HFFc6 (cell line): ENCODE measurements at places on chromosomes 4 and X. TPM values are rescaled to one million over a fixed set of nuclear protein-coding genes. Genes with fewer than 3 reads are reported as not detected.

DNA sequence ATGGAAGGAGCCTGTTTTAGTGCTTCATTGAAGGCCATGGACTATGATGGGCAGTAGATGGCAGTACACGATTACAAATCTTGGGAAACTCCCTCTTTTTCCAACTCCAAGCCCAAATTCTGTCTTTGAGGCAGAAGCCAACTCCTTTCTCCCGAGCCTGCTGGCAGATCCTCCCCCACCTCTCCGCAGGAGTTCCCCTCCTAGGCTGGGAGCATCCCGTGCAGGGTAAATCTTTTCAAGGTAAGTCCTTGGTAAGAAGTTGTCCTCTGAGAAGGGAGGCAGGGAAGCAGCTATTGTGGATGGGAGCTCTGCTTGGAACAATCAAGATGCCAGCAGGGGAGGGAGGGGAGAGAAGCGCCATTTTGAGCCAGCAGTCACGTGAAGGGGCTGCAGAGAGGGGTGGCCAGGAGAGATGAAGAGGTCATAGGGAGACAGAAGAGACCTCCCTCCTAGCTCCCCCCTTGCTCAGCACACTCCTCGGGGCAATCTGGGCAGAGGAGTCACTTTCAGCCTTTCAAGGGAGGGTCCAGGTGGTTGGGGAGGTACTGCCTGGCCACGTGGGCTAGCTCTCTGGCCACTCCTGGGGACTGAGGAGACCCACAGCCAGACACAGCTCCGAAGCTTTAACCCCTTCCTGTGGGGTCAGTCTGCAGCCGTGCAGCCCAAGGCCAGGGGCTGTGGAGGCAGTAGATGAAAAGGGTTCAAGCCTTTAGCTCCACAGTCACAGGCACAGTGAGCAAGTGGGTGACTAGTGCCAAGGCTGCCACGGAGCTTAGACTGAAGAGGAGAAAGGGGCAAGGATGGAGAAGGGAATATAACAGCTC is 9.6 kb downstream of the CC2D2A start:
- peaks cover 28% of the 10 kb centered on the region for H3K36me3 ChIP-seq
- no peaks in the 10 kb centered on the region for H3K27me3 ChIP-seq
- peaks cover 25% of the 10 kb centered on the region for H3K4me1 ChIP-seq
- peak overlapping the region; percentile 95 for H3K27ac ChIP-seq
- H3K4me3 ChIP-seq: peak overlapping the region; percentile 94

- no peak for DNase-seq
- no peak overlapping the region for H3K4me3 ChIP-seq
- no peak overlapping the region for H3K27ac ChIP-seq
- peaks cover 9% of the 10 kb centered on the region; the same call in 1 of the 2 replicates for H3K27me3 ChIP-seq
- H3K4me1 ChIP-seq: no peaks in the 10 kb centered on the region
- no peaks in the 10 kb centered on the region for H3K36me3 ChIP-seq
These were observed 128.7 kb upstream of the GALNT7 start for GRCh38 chr4:173039617-173040577.

GRCh38 chrX:53605004-53605403 is 81.5 kb downstream of the HUWE1 start:
- H3K4me3 ChIP-seq: no peak overlapping the region
- peaks cover 25% of the 10 kb centered on the region for H3K36me3 ChIP-seq
- H3K4me1 ChIP-seq: 0 out of 2 replicates have a peak, but pooled peaks cover 18% of the 10 kb centered on the region
- no peak for DNase-seq
- H3K27ac ChIP-seq: no peak overlapping the region

DNA sequence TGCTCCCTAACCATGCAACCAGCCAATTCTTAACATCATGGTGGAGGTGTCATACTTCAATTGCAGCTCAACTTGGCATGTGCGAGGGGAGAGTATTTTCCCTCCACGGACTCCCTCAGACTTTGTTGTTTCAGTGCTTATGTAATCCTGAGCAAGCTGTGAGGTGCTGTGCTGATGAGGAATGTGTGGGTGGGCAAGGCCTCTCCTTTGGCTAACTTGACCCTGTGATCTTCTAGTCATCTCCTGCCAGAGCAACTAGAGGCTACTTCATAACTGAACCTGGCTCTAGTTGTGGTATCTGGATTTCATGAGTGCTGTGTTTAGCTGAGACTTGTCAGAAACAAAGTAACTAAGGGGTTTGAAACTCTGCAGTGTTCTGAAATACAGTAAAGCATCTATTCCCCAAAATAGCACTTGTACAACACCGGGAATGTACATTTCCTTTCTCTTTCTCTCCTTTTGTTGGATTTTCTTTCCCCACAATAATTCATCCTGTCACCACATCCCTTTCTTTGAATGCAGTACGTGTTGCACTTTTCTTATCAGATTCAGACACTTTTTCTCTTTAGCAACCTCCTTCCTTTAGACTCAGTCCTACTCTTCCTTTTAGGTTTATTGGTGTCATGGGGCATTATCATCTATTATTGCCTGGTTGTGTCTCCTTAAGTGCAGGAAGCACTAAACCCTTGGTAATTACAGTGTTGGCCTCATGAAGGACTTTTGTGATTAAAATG is 415.2 kb upstream of the NR3C2 start:
- H3K36me3 ChIP-seq: no peaks in the 10 kb centered on the region
- no peaks in the 10 kb centered on the region for H3K27me3 ChIP-seq
- DNase-seq: no peak
- H3K27ac ChIP-seq: no peak overlapping the region

GRCh38 chr4:60216752-60217151 is 983.4 kb upstream of the ADGRL3 start:
- DNase-seq: no peak

DNA sequence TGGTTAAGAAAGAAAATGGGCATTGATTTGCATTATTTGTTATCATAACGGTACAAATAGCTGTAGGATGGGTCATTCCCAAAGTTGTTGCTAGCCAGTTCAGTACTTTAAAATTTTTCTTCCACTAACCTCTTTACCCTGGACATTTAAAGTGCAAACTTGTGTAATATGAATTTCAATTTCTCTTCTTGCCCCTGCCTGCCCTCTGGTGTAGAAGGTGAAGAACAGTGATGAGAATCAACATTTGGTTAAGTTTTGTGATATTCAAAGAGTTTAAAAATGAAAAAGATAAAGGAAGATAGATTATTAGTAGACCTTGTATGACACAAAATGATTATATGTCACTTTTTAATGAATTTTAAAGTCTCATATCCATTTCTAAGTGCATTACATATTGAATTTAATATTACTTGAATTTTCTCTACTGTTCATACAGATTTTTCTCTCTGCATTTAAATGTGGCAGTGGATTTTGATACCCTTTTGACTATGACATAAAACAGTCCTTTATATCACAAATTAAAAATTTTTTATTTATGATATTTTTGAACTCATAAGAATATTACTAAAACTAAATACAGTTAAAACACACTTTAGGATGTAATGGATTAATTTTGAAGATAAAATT is 337.7 kb downstream of the BMPR1B start:
- no peak overlapping the region for H3K4me3 ChIP-seq
- no peaks in the 10 kb centered on the region for H3K36me3 ChIP-seq
- H3K27me3 ChIP-seq: peaks cover 5% of the 10 kb centered on the region

GRCh38 chr4:29052266-29052665 is 1667.9 kb upstream of the PCDH7 start:
- peaks cover 4% of the 10 kb centered on the region; the same call in 1 of the 2 replicates for H3K36me3 ChIP-seq
- no peak overlapping the region for H3K27ac ChIP-seq
- no peak for DNase-seq
- no peak overlapping the region for H3K4me3 ChIP-seq

HSD17B13 gene
- not detected in 3 replicates for total RNA-seq

MAGEA2 gene
- total RNA-seq: not detected in 3 replicates
